Neural crest cell (in vitro differentiated cells): ENCODE measurements at places on chromosomes 16 and 17.
A peak's percentile ranks its signal among the peaks of the same experiment; 100 is the strongest.

GRCh38 chr16:75455677-75456076, 8.8 kb downstream of the TMEM170A start:
- DNase-seq, result no peak

- no peak for DNase-seq
Measured at GRCh38 chr17:2799653-2800052, 3.4 kb downstream of the RAP1GAP2 start.

GRCh38 chr17:15928286-15928785, 16.6 kb upstream of the ADORA2B start:
- DNase-seq, result no peak

- DNase-seq, result no peak
Measured at GRCh38 chr17:75571885-75572215, 15.8 kb upstream of the MYO15B start.

DNA sequence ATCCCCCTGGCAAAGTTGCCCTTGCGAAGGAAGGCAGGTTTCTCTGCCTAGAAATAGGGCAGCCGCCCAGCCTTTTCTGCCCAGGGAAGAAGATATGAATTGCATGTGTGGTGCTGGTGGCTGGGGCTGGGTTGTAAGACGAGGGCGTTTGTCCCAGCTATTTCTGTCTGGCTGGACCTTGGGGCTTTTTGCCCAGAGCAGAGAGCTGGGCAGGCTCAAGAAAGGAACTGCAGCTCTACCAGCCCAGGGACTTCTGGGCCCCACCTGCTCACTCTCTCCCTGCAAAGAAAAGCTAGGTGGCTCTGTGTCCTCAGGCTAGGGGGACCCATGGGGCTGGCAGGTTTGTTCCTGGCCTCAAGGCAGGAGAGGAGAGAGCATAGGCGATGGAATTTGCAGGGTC, 586 bp downstream of the CACNG1 start:
- DNase-seq, result no peak

GRCh38 chr17:74877592-74878548, 5.1 kb upstream of the FDXR start:
- no peak for DNase-seq

DNA sequence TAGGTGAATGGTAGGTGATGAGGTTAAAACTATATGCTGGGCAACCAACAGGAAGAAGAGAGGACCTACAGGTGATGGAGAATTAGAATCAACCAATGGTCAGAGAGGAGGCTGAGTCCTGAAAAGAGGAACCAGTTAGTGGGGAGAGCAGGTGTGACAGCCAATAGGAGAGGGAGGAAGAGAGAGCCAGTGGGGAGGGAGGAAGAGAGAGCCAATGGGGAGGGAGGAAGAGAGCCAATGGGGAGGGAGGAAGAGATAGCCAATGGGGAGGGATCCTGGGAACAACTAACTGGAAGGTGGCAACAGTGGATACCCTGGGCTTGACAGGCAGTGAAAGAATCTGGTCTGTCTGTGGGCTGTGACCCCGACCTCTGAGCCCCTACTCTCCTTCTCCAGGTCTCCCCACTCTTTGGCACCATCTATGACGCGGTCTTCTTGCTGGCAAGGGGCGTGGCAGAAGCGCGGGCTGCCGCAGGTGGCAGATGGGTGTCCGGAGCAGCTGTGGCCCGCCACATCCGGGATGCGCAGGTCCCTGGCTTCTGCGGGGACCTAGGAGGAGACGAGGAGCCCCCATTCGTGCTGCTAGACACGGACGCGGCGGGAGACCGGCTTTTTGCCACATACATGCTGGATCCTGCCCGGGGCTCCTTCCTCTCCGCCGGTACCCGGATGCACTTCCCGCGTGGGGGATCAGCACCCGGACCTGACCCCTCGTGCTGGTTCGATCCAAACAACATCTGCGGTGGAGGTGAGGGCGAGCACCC, 3.7 kb downstream of the GUCY2D start:
- DNase-seq, result no peak

GRCh38 chr17:76500747-76501017, 541 bp downstream of the RHBDF2 start:
- DNase-seq, result no peak

- no peak for DNase-seq
Measured at GRCh38 chr17:74861662-74862107, 2.0 kb upstream of the GRIN2C start.

GRCh38 chr16:48612611-48613010, 2.6 kb upstream of the N4BP1 start:
- no peak for DNase-seq

DNA sequence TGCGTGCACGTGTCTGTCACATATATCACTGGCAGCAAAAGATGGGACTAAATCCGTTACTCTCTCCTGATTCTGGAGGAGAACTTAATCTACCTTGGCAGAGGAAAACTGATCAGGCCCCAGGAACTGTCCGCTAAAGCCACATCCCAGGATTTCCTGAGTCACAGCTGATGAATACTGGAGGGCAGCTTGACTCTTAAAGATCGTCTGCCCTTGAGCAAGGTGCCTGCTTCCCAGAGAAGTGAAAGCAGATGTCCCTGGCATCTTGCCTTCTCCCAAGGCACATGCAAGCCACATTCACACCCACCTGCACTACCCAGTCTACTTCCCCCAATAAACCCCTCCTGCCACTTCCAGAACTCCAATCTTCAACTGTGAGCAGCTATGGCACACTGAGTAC, 99.8 kb downstream of the CPPED1 start:
- no peak for DNase-seq

DNA sequence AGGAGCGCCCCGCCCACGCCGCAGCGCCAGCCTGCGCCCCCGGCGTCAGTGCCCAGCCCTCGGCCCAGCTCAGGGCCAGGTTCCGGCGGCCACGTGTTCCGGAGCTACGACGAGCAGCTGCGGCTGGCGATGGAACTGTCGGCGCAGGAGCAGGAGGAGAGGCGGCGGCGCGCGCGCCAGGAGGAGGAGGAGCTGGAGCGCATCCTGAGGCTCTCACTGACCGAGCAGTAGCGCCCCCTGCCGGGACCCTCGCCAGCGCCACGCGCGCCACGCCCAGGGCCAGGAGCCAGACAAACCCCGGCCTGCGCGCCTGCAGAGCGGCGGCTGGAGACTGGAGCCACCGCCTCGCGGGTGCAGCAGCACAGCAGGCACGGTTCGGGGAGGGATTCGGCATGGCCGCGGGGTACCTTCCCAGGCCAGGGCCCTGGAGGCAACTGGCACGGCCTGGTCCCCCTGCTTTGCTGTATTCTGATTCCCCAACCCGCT, 9.3 kb downstream of the CORO6 start:
- DNase-seq, result peak; percentile 96

DNA sequence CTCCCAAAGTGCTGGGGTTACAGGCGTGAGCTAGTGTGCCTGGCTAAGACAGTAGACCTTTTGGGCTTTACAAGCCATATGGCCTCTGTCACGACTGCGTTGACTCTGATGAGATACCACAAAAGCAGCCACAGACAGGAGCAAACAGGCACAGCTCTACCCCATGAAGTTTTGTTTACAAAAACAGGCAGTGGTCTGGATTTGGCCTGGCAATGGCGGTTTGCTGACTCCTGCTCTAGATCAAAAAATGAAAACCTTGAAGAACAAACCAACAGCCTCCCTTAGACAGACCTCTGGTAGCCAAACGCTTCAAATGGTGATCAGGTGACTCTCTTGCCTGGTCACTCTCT, 20.7 kb downstream of the SLC43A2 start:
- DNase-seq, result no peak

DNA sequence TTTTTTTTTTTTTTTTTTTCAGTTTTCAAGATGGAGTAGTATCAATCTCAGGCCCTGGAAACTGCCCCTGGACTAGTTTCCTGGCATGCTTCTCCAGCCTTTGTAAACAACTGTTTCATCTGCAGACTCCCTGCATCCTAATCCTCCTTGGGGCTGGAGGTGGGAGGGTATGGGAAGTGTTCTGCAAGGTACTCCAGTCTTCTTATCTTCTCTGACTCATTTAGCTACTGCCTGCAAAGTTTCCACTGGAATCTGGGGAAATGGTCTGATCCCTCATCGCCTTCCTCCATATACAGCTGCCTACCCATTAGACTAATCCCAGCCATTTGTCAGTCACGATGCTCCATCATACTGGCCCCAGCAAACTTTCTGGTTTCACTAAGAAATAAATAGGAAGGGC, 21.5 kb downstream of the COPZ2 start:
- no peak for DNase-seq

- DNase-seq, result no peak
Measured at GRCh38 chr16:49972280-49972679, 52.7 kb upstream of the CNEP1R1 start.

GRCh38 chr17:67628580-67629013, 89.1 kb upstream of the NOL11 start:
- DNase-seq, result no peak

- DNase-seq, result peak; percentile 35
Measured at GRCh38 chr16:89164436-89164835, 7.1 kb upstream of the CDH15 start.

DNA sequence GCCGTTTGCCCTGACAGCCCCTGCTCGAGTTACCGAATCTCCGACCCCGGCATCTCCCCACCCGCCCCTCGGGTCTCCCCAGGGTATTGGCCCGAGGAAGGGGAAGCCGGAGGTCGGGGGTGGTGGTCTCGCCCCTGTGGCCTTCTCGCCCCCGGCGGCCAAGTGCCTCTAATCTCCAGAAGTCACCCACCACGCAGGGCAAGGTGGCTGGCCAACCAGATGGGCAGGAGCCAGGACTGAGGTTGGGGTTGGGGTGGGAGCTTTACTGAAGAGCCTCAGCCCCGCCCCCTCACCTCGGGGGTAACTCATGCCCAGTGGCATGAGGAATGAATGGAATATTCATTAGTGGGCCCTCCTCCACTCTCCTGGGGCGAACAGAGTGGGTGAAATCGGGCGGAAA, 637 bp downstream of the DHRS11 start:
- no peak for DNase-seq

DNA sequence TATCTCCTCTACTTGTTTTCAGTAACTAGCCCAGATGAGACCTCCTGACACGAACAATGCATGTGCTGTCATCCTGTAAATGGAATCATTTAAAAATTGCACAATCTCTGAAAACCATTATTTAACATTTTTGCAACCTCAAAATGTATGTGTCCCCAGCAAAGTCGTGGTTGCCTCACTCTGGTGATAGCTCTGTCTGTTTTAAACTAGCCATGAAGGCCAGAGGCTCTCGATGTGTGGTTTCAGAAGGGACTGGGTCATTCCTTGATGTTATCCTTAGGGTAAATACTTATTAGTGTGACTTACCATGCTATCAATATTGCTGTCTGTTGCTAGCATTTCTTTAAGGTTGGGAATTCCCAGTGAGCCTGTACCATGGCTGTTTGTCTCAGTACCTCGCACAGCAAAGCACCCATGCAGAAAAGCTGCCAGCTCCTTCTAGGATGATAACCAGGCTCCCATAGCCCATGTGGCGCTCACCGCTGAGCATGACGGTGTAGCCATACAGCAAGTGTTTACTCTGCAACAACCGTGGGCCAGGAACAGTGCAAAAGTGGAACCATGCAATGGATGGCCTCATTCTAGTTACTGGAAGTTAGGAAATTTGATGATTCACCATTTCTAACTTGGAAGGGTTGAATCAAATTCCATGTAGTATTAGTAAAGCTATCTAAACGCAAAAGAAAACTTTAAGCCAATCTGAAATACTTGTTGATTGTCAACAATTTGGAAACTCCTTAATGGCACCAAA, 2.9 kb upstream of the PGS1 start:
- no peak for DNase-seq

DNA sequence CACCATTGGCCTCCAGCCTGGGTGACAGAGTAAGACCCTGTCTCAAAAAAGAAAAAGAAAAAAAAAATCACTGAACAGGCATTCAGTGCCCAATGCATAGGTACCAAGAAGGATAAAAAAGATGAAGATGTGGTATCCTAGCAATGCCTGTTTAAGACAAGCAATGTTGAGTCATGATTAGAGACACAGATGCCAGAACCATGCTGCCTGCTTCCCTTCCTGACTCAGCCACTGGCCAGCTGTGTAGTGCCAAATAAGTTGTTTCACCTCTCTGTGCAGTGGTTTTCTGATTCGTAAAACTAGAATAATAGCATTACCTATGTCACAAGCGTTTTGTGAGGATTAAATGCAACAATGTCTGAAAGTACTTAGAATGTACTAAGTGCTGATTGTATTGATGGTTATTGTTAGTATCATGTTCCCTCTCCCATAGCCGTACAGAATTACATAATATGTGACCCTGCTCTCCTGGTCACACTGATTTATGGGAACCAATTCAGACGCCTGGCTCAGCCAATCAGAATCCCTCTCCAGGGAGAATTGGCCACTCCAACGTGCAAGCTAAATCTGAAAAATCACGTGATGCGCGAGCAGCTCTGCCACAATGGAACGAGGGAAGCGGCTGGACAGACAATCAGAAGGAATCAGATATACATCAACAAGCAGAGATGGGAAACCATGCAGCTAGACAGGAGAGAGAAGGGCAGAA, 241.9 kb downstream of the SLC39A11 start:
- no peak for DNase-seq

DNA sequence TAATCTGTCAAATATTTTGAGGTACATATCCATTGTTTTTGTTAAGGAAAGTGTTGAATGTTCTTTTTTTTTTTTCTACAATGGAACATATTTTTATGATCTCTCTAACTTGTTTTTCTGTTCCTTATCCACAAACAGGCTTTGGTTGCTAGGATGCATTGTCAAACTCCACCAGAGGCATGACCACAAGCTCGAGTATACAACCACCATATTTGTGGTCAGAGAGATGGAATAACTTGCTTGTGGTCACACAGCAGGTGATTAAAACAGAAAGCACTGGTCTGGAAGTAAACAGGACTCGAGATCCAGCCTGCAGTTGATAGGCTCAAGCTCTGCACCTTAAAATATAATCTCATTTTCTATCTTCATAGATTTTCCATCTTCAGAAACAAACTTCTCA, 105.8 kb upstream of the ADAMTS18 start:
- no peak for DNase-seq

DNA sequence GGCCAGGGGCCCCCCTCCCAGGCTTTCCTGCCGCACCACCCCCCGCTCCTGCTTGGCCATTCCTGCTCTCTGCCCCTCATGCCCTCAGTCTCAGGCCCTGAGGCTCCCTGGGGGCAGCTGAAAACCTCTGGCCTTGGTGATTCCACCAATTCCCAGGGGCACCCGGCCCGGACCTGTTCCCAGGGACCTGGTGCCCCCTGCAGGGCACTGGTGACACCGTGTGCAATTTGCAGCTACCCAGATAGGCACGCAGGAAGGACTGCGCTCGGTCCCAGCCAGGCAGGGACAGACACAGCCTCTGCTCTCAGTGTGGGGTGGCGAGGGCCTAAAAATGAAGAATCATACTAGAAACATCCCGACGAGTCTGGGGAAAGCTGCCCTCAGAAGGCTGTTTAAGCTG, 13.4 kb downstream of the WFDC1 start:
- DNase-seq, result peak; percentile 53

GRCh38 chr16:57949595-57950238, 21.2 kb downstream of the CNGB1 start:
- DNase-seq, result no peak

GRCh38 chr17:42333053-42333452, 44.8 kb downstream of the STAT5A start:
- no peak for DNase-seq
